ENCODE measurements at places on chromosomes 11 and 22.

DNA sequence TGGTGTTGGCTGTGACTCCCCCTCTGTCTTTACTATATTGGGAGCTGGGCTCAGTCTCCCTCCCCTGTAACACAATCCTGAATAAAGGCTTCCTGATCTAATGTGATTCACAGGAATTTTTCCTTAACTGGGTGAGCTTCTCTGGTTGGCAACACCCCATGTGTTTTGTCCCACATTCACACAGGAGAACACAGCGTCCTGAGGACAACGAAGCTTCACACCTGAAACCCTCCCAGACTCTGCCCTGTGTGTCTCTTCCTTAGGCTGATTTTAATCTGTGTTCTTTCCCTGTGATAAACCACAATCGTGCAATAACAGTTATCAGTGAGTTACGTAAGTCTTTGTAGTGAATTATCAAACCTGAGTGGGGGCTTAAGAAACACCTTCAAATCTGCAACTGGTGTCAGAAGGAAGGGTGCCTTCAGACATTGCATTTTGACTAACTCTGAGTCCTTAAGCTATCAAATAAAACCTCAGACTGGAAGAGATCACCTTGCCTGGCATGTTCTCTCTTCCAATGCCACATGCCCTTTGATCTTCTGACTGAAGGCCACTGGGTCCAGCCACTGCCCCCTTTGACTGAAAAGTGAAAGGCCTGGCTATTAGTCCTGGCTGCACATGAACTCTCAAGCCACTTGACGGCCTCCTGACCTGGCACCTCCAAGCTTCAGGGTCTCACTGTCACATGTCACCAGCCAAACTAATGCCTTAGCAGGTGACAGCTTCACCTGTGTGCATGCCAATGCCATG, 17.3 kb downstream of the APOL3 start:
- DNase-seq: no peak

GRCh38 chr11:67378544-67378943, 5.1 kb upstream of the CLCF1 start:
- DNase-seq: no peak

- DNase-seq: no peak
Observed at GRCh38 chr22:46142548-46143490, 7.5 kb upstream of the PPARA start.

DNA sequence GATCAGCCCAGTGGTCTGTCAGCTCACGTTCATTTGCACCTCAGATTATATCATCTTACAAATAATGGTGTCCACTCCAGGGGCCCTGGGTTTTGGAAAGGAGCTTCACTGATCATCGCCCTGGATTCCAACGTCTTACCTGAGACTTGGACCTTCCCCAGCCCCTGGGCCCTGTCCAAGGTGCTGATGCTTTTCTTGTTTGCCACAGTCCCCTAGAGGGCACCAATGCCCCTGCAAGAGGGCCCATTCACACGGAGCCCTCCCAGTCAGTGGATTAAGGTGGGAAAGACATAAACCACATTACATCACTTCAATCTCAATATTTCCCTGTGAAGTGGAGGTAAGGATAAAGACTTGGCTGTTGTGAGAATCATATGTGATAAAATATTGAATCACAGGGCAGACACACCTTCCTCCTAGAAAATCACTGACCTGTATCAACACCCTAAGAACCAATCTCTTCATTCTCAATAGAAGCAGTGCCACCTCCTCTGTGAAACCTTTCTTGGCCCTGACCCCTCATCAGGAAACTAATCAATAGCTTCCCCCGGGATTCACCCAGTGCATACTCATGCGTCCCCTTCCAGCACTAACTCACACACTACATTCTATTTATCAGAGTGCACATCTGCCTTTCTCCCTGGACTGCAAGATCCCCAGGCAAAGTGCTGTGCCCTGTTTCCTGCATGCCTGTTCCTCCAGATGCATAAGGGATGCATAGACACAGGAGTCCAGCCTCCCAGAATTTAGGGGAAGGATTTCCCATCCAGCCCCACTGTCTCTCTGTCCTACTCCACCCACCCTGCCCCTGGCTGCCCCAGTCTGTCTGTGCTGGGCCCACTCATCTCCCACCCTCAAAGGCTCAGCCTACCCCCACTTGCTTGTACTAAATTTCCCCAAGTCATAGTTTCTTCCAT, 167.0 kb downstream of the BUD13 start:
- DNase-seq: no peak
